ENCODE measurements at places on chromosomes 1 and 21.

DNA sequence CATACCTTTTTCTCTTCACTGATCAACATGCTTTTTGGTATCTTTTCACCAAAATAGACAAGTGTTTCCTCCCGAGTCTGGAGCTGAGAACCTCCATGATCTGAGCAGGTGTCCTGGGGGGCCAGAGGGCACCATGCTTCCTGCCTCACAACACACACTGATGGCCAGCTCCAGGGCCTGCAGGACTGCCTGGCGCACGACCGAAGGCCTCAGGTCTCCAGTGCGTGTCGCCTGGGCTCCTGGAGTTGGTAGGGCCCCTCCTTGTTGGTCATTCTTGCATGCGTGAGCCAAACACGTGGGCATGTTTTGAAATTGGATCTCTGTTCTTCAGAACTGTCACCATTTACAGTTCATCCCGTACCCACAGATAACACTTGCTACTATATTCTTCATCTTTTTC, 64.4 kb downstream of the SLC37A1 start:
- DNase-seq: no peak

- DNase-seq: no peak
These were observed 24.3 kb upstream of the FMO2 start for GRCh38 chr1:171160639-171161354.

DNA sequence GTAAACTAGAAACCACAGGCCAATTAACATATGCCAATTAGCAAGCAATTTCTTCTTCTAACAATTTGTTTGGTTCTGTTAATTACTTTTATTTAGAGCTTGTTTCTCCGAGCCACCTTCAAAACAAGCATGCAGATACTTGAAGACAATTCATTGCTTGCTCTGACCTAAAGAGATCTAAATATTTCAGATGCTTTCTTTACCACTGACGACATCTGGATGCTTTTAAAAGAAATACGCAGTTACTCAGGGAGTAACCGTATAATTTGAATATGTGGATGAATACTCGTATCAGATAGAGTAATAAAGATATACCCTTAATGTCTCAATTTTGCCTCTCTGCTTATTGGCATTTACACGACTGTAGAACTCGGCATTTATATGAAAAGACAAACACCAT, 390.0 kb downstream of the DISC1 start:
- no peak for DNase-seq

DNA sequence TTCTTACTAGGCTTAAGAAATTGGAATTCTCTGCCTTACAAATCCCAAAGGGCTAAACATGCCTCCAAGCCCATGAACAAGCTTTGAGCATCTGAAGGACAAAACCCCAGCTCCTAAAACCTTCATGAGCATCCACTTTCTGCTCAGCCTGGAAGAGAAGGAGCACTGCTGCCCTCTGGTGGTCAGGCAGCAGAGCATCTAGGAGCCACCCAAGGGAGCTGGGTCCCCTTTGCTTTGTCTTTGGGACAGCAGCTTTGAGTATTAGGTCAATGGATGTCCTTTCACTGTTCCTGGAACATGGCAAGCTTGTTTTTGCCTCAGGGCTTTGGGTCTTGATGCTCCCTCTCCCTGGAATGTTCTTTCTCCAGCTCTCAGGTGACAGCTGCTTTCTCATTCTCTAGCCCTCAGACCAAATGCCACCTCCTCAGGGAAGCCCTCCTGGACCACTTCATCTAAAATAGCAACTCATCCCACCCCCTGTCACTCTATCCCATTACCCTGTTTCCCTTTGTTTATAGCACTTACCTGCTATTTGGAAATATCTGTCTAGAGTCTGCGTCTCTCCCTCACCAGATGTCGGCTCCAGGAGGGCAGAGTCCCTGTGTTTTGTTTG, 25.7 kb downstream of the RAB7B start:
- peak; percentile 52 for DNase-seq

DNA sequence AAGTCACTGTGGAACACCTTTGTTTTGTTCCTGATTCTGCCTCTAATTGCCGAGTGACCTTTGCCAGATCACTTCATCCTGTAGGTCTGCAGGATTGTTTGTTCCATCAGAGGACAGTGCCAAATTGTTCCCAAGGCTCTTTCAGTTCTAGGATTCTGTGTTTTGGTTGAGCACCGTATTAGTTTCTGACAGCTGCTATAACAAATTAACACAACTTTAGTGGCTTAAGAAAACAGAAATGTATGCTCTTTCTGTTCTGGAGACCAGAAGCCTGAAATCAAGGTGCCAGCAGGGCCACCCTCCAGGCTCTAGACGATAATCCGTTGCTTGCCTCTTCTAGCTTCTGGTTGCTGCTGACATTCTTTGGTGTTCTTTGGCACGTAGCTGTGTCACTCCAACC, 3.4 kb upstream of the PIGR start:
- no peak for DNase-seq

DNA sequence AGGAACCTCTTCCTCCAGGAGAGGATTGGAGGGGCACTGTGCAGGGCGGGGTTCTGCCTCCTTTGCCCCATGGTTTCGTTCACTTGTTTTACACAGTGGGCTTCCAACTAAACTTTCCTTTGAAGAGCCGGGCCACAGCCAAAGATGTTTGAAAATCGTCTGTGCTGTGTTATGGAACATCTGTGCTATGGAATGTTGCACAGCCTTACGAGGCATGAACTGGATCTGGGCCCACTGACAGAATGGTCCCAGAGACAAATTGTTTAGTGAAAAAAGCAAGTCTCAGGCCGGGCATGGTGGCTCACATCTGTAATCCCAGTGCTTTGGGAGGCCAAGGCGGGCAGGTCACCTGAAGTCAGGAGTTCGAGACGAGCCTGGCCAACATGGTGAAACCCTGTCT, 12.6 kb upstream of the MEF2D start:
- no peak for DNase-seq

- no peak for DNase-seq
These were observed 6.9 kb downstream of the THRAP3 start for GRCh38 chr1:36231191-36231590.

GRCh38 chr1:221839782-221840395, 98.0 kb upstream of the DUSP10 start:
- DNase-seq: peak; percentile 53

GRCh38 chr21:33360881-33361602, 36.3 kb downstream of the IFNAR1 start:
- DNase-seq: peak; percentile 83

DNA sequence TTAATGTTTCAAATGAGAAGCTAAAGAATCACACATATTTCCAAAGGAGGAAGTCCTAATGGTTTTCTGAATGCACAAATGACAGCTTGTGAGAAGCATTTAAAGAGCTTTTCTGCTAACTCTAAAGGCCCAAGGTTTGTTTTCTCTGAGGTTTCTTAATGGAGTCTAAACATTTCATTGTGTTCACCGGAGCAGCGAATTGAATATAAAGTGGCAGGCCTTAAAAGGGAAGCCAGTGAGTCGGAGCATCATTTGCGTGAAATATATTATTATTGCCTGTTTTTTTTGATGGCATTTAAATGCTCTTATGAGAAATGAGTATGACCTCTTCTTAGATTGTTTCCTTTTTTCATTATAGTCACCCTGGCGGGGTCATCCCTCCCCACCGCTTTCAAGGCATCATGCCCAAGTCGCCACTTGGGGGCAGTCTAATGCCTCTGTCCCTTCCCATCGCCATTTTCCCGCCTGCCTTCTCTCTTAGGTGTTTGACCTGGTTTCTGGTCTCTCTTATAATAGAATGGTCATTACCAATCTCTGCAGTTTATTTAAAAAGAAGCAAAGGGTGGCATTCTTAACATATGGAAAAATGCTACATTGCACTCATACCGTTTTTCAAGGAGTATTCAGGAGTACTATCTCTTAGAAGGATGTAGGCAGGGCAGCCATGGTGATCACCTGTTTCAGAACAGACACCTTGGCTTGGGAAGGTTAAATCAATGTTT, 25.3 kb upstream of the OVAAL start:
- DNase-seq: peak; percentile 44

- no peak for DNase-seq
These were observed 216.1 kb downstream of the USH2A start for GRCh38 chr1:216207154-216207553.

DNA sequence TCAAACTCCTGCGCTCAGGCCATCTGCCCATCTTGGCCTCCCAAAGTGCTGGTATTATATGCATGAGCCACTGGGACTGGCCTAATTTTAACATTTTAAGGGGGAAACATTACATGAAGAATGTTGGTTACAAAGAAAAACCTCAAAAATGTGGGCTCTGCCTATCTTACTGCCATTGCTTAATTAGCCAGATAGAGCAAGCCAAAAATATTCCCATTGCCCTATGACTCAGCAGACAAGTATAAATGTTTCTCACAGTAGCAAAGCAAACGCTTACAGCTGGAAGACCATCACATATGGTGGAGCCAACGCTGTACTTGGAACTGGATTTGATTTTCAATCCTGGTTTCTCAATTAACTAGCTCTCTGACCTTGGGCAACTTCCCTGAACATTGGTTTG, 502.0 kb downstream of the SMYD3 start:
- no peak for DNase-seq

- DNase-seq: no peak
These were observed 52.8 kb upstream of the RPL11 start for GRCh38 chr1:23638786-23639241.

GRCh38 chr1:202023001-202023433, 12.6 kb downstream of the ELF3 start:
- DNase-seq: no peak

DNA sequence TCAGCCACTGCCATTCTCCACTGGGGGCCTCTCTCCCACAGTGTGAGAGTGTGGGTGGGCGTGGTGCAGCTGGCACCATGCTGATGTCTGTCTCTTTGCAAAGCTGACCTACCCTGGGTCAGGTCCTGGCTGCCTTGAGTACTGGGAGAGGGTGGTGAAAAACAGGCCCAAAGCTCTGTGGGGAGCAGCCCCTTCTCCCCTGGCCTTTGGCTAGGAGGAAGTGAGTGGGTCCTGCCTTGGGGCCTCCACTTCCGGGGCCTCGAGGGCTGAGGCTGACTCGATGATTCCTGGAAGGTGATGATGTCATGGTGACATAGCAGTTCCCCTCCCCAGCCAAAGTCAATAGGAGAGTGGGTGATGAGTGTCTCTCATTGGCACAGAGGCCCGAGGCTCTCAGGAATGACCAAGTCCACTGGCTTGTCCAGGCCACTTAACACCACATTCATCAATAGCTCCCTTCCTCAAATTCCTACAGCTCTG, 53.0 kb downstream of the IER5 start:
- peak; percentile 41 for DNase-seq

GRCh38 chr21:46229133-46229922, 754 bp upstream of the LSS start:
- DNase-seq: no peak

DNA sequence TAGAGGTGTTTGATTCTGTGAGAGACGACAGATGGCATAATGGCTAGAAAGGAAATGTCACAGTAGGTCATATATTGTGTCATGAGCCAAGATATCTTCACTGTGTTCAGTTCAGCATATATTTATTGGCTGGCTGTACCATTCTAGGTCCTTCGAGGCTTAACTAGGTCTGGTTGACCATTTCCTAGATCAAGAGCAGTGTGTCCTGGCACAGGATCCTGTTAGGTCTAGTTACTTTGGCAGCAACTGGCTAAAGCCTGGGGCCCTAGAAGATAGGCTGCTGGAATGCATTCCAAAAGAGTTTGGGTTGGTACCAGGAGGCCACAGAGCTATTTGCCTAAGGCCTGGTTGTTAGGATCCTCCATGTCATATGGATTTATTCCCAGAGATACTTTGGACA, 20.9 kb downstream of the ZBTB40 start:
- no peak for DNase-seq

- no peak for DNase-seq
These were observed 12.6 kb upstream of the RGL1 start for GRCh38 chr1:183792300-183792699.

GRCh38 chr21:44892095-44892494, 18.6 kb upstream of the PTTG1IP start:
- DNase-seq: no peak

DNA sequence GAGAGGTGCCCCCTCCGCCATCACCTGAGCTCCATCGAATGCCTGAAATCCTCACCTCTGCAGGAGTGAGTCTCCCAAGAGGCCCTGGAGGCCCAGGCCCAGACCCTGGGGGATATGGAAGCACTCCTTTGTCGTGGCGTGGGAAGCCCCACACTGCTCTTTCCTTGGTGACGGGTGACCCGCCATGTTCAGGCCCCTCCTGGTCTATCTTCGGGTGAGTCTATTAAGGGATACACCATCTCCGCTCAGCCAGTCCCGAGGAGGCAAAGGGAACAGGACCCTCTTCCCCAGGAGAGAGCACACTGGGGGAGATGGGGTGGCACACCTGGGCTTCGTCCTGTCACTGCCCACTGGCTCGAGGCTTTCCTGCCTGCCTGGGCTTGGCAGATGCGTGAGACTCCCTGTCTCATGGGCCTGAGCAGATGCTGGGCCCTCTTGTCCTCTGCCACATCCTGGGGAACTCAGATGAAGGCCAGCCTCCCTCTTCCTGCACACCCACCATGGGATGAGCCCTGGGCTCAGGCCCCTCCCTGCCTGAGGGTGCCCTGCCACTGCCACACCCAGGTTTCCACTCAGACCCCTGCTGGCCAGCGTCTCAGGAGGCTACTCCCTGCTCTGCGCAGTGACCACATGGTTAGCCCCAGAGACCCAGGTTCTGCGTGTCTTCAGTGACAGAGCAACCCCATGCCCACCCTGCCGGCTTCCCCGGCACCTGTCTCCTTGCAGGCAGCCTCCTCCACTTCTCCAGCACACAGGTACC, 3.8 kb upstream of the NPHP4 start:
- no peak for DNase-seq

Data from stimulated activated CD8-positive, alpha-beta memory T cell treated with anti-CD3 and anti-CD28 coated beads, Interleukin-7, amount 100 ng/mL, for 24 hours (primary cell).